RWPE1 (cell line): ENCODE measurements at places on chromosomes 5 and 9.

DNA sequence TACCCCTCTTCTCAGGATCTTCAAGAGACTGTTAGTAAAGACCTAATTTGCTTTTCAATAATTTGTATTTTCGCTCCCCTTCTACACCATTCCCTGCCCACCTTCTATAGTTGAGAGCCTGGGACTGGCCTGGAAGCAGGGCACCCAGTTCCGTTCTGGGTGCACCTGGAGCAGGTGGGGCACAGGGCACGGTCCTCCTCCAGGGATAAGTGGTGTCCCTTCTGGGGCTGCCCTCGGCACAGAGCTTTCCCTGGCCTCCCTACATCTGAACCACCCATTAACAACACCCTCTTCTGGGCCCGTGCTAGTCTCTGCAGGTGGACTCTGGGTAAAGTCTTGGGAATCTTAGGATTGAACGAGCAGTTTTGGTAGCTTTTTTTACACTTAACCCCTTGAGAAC is 92.8 kb upstream of the PANK3 start:
- DNase-seq: no peak

DNA sequence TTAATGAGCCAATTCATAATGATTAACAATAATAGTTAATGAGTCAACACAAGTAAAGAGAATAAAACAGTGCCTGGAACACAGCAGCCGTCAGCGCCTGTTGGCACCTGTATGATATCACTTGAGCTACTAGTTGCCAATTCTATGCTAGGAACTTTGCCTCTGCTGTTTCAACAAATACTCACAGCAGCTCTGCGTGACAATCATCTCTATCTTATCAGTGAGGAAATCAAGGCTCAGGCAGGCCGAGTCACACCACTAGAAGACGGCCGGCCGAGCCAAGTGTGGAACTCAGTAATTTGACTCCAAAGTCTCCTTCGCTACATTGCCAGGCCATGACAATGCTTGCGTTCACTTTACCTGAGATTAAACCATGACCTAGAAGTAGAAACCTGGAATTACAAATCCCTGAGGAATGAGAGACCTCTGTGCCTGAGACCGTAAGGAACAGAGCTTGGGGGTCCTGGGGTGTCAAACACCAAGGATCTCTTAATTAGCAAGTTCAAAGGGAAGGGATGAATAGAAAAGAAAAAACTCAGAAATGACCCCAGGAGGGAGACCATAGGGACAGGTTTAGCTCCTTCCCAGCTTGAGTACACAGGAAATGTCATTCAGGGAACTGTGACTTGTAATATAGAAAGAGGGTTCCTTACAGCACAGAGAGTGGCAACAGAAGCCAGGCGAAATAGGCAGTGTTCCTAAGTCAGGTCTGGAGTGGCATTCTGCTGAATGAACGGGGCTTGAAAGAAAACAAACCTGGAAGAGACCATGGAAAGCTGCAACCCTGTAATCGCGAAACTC is 109.1 kb downstream of the SUSD1 start:
- peak; percentile 57 for DNase-seq

GRCh38 chr9:123550797-123551196 is 194.8 kb downstream of the CRB2 start:
- no peak for DNase-seq

GRCh38 chr9:137077758-137078693 is 709 bp downstream of the UAP1L1 start:
- DNase-seq: no peak

GRCh38 chr5:135306557-135306956 is 92.5 kb downstream of the MACROH2A1 start:
- no peak for DNase-seq

- DNase-seq: no peak
These were observed 48.7 kb downstream of the TIMD4 start for GRCh38 chr5:156914371-156914737.

DNA sequence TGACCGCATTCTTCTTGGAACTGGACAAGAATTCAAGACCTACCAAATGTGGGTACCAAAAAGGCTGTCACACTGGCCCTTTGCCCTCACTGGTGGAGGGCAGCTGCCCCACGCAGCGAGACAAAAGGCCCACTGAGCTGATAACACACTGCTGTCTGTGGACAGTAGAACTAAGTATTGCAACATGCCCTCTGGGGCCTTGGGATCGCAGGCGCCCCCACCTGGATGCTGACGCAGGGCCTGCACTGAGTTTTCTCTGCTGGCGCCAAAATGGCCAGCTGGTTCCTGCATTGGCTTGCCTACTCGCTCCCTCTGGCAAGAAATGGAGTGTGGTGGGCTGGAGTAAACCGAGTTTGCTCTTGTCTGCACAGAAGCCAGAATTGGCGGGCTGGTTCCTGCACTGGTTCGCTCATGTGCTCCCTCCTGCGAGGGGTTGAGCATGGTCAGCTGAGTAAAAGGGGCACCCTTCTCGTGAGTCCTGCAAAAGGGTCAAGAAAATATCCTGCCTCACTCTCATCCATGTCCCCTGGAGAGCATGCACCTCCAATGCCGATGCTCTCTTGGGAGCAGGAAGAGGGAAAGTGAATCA is 55.7 kb downstream of the NXNL2 start:
- no peak for DNase-seq

DNA sequence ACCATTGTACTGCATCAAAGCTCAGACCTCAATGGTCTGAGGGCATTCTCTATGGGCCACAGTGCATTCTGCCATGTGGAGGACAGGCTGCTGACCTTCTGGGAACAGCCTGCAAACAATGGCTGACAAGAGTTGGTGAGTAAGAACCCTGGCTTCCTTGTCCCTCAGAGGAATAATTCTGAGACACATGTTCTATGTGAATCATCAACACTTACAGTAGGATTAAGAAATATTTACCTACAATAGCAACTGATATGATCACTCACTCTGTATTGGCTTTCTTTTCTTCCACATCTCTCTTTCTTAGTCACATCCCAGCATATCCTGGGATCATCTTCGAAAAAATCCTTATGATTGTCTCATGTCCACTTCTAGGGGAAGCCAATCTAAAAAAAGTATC is 306.5 kb upstream of the ITGA1 start:
- peak; percentile 27 for DNase-seq

DNA sequence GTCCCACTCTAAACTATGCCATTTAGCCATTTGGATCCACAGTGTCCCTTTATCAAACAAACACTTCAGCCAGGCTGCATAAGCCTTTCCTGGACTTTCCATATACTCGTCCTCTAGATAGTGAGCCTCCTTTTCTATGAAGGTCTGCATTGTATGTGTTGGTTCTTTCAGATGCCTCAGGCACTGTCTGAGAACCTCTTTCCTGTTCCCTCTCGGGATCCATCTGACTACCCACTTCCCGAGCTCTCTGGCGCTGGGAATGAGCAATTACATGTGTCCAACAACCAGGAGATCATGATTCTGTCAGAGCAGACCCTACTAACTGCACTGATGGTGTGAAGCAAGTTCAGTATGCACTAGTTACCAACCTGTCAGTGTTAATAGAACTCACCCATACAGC is 14.2 kb downstream of the SMC2 start:
- no peak for DNase-seq

- peak; percentile 95 for DNase-seq
These were observed 552 bp downstream of the TMEM141 start for GRCh38 chr9:136791516-136792276.

DNA sequence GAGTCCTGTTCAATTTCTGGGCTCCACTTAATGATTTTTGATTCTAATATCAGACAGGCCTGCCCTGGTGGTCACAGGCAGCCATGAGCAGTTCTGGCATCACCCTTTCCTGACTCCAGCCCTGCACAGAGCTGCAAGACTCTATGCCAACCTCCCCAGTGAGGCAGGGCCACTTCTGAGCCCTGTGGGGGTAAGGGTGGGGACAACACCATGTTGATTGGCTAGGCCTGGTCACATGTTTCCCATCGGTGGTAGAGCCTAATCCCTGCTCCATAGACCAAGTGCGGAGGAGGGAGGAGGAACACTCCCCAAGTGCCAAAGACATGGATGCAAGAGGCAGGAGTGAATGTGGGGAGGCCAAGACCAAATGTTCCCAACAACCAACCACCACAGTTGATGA is 134.6 kb downstream of the PHF2 start:
- DNase-seq: no peak

GRCh38 chr5:82176115-82176814 is 101.9 kb downstream of the RPS23 start:
- no peak for DNase-seq

DNA sequence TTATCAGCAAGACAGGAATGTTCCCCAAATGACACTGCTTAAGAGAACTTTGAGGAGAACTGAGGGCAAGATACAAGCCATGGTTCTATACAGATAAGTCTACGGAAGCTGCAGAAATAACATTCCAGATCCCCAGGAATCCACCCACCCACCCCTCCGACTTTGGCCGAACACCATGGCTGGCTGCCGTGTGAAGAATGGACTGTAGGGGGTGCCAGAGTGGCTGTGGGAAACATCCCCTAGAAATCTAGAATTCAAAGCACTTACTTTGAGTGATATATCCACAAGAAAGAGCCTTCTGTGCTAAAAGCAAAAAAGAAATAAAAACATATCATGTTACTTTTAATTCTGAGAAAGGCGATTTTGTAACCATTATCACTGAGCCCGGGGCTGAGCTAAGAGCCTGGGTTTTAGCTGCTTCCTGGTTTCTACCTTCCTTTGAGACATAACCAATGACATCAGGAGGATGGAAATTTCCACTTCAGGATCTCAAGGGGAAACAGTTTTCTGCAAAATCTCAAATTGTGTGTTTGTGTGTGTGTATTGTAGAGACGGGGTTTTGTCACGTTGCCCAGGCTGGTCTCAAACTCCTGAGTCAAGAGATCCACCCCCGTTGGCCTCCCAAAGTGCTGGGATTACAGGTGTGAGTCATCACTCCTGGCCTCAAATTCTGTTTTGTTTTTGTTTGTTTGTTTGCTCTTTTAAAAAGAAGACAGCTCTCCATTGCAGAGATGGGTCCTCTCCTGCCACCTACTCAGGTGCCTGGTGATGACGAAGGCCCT is 36.4 kb downstream of the GGTA1 start:
- no peak for DNase-seq

GRCh38 chr5:166535641-166536040 is 1755.8 kb upstream of the WWC1 start:
- no peak for DNase-seq

DNA sequence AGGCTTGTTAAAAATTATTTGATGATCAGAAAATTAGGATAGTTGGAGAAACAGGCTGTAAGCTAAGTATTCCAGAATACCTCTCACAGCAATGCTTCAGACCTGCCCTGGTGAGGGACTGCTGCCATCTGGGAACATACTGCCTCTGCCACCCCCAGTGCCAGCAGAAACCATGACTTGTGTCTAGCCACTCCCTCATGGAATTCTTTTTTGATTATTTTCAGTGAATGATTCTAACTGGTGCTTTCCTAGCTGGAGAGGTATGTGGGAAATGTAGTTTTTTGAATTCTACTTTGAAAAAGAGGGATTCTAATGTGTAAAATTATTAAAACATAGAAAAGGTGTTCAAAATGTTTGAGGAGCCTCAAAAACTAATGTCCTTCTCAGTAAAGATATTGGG is 126.3 kb downstream of the HMHB1 start:
- DNase-seq: peak; percentile 22

DNA sequence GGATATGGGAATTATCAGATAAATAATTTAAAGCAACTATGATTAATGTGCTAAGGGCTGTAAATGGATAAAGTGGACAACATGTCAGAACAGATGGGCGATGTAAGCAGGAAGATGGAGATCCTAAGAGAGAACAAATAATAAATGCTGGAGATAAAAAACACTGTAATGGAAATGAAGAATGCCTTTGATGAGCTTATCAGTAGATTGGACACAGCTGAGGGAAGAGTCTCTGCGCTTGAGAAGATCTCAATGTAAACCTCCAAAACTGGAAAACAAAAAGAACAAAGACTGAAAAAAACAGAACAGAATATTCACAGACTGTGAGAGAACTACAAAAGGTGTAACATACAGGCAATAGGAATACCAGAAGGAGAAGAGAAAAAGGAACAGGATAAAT is 102.5 kb downstream of the ANKRD55 start:
- DNase-seq: no peak

GRCh38 chr5:81315336-81315735 is 13.9 kb downstream of the ZCCHC9 start:
- DNase-seq: peak; percentile 35

DNA sequence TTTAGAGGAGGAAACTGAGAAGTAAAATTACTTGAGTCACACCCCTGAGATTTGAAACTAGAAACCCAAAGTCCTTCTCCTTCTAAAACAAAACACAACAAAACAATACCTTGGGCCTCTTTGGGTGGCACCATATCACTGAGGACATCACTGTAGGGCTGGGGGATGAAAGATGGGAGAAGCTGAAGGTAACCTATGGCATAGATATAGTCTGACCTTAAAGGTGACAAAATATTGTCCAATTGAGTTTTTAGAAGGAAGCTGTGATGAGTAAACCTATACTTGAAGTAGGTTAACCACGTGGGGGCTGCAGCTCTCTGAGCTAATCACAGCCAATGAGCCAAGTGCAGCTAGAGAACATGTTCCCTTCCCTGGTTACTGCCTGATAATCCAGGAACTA is 167.4 kb upstream of the CD180 start:
- DNase-seq: no peak

DNA sequence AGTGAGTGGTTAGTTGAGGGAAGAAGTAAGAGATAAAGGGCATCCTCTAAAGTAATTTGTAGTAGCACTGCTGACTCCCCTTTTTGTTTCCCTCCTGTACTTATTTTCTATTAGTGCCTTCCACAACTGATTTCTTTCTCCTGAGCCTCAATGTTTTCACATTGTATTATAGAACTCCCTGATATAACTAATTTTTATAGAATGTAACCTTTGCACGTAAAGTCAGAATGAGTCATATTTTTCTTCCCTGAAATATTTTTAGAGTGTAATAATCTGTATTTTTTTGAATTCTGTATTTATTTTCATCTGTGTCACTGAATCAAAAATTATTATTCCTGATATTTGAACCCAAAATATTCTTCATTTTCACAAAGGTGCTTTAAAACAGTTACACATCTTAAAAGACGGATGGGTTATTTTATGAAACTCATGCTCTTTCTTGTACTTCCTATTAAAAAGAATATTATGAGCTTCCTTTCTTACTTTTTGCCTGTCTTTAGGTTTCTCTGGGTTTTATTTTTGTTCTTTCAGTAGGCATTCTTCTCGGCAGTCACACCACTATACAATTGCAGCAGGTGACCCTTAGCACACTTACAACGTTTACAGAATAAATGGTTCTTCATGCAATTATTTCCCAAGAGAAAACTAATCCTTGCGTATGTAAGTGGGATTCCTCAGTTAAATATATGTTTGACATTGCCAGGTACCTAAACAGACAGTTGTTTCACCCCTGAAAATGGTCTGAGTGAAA is 30.5 kb upstream of the DMRTA1 start:
- no peak for DNase-seq

DNA sequence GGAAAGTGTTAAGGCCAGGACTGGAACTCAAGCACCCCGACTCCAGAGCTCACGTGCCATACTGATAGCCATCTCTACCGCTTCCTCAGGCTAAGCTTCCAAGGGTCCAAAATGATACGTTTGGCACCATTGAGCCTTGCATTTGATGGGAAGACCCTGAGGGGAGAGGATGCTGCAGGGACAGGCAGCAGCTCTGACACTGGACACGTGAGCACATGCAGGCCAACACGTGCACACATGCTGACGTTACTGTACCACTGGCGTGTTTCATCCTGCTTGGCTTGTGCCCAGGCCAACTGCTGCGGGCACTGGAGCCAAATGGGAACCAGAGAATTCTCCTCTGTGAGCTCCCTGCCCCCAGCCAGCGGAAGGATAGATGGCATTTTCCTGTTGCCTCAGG is 5.2 kb downstream of the FAT2 start:
- DNase-seq: peak; percentile 89

- DNase-seq: no peak
These were observed 75.9 kb downstream of the DAP start for GRCh38 chr5:10685115-10685521.
